ENCODE measurements at places on chromosomes 5 and 9. TPM values are rescaled to one million over a fixed set of nuclear protein-coding genes. Genes with fewer than 3 reads are reported as not detected.

PCDHB16 gene
- not detected for total RNA-seq

HSD17B3 gene
- total RNA-seq = 0.25 TPM

ADCY2 gene
- not detected for total RNA-seq

GAS1 gene
- total RNA-seq = 0.62 TPM

MIGA2 gene
- 43.1 TPM for total RNA-seq

LHFPL2 gene
- 0.37 TPM for total RNA-seq

ANKS6 gene
- total RNA-seq = 5.9 TPM

CSF2 gene
- total RNA-seq = 4.7 TPM

ZNF608 gene
- not detected for total RNA-seq

STXBP1 gene
- total RNA-seq = 17.7 TPM

RAB3C gene
- not detected for total RNA-seq

PAIP1 gene
- total RNA-seq = 35.3 TPM

LMX1B gene
- total RNA-seq = not detected

SV2C gene
- 0.07 TPM for total RNA-seq

SPRY4 gene
- 0.27 TPM for total RNA-seq

WHRN gene
- 1.2 TPM for total RNA-seq

ZNF454 gene
- total RNA-seq = not detected

CCL27 gene
- total RNA-seq = not detected

TPPP gene
- total RNA-seq = 0.02 TPM

LSM11 gene
- total RNA-seq = 4.8 TPM

TAS2R1 gene
- total RNA-seq = not detected

CEL gene
- total RNA-seq = 3.5 TPM

IL7R gene
- total RNA-seq = 533 TPM

ESM1 gene
- not detected for total RNA-seq

SPINK1 gene
- not detected for total RNA-seq

LECT2 gene
- not detected for total RNA-seq

PCDHA9 gene
- not detected for total RNA-seq

CDH9 gene
- total RNA-seq = not detected

PCDHGC3 gene
- not detected for total RNA-seq

Measured in activated CD4-positive, alpha-beta T cell treated with anti-CD3 and anti-CD28 coated beads, Interleukin-2, amount 10 ng/mL, durations not matched to agents 7 days and 5 days (primary cell).